ENCODE measurements at places on chromosomes 1 and 21. TPM values are rescaled to one million over a fixed set of nuclear protein-coding genes. Genes with fewer than 3 reads are reported as not detected.

GRCh38 chr1:59674595-59674994 lies 140.2 kb upstream of the HOOK1 start:
- peaks cover 20% of the 10 kb centered on the region for H3K4me1 ChIP-seq
- no peaks in the 10 kb centered on the region for H3K36me3 ChIP-seq
- peak; percentile 8 for DNase-seq
- H3K27ac ChIP-seq, result peak overlapping the region; percentile 64
- H3K4me3 ChIP-seq, result no peak overlapping the region
- no peaks in the 10 kb centered on the region for H3K27me3 ChIP-seq

DNA sequence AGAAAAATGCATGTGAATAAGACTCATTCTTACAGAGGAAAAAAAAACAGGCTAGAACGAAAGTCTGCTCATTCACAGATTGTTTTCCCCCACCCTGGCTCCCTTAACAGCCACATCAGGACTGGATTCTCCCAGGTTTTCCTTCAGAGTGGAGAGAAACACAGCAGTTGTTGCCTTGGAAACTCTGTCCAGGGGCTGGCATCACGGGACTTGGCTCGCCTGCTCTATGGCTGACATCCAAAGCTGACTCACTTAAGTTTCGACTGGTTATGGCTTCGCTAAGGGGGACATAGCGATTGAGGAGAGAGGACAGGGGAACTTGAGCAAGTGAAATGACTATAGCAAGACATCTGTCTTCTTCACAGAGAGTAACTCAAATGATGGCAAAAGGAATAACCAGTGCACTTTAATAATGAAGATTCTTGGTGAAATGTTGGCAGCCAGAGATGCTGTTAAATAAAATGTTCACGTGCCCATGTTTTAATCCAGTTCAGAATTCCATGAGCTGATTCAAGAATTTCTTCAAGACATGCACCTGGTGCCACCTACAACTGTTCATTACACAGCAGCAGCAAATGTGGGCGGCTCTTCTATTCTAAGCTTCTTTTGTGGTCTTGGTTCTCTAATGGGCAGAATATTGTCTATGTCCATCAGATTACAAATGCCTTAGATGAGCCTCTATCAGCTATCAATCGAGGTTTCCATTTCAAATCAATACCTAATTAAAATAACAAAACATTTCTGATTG lies 21.8 kb downstream of the MIS18A start:
- H3K4me3 ChIP-seq, result no peak overlapping the region
- H3K36me3 ChIP-seq, result no peaks in the 10 kb centered on the region
- no peaks in the 10 kb centered on the region for H3K27me3 ChIP-seq
- H3K4me1 ChIP-seq, result peaks cover 22% of the 10 kb centered on the region

- no peak overlapping the region for H3K27ac ChIP-seq
- peaks cover 13% of the 10 kb centered on the region for H3K4me1 ChIP-seq
- no peaks in the 10 kb centered on the region for H3K27me3 ChIP-seq
- no peaks in the 10 kb centered on the region for H3K36me3 ChIP-seq
- DNase-seq, result no peak
Observed at GRCh38 chr1:165843304-165843703, 15.9 kb downstream of the UCK2 start.

DNA sequence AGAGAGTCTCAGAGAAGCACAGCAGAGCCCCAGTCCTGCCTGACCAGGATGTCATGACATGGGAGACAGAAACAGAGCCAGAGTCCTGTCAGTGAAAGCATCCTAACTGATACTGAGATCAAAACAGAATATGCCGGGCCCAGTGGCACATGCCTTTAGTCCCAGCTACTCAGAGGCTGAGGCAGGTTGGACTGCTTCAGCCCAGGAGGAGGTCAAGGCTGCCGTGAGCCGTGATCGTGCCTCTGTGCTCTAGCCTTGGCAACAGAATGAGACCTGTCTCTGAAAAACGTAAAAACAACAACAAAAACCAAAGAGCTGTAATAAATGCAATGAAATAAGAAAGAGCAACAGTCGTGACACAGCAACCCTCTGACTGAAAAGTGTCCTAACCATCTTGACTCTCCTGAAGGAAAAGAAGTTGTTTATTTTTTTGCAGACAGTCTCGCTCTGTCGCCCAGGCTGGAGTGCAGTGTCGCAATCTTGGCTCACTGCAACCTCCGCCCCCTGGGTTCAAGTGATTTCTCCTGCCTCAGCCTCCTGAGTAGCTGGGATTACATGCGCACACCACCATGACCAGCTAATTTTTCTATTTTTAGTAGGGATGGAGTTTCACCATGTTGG lies 189.2 kb downstream of the SLC45A1 start:
- H3K27me3 ChIP-seq, result no peaks in the 10 kb centered on the region
- H3K27ac ChIP-seq, result no peak overlapping the region
- DNase-seq, result no peak
- no peak overlapping the region for H3K4me3 ChIP-seq
- H3K36me3 ChIP-seq, result no peaks in the 10 kb centered on the region
- H3K4me1 ChIP-seq, result peaks cover 10% of the 10 kb centered on the region

- no peaks in the 10 kb centered on the region for H3K4me1 ChIP-seq
- H3K36me3 ChIP-seq, result no peaks in the 10 kb centered on the region
- DNase-seq, result no peak
- no peak overlapping the region for H3K4me3 ChIP-seq
- H3K27me3 ChIP-seq, result no peaks in the 10 kb centered on the region
Observed at GRCh38 chr1:154784924-154785531, 85.1 kb downstream of the KCNN3 start.

OR2L3 gene
- not detected for total RNA-seq

CYP4Z1 gene
- total RNA-seq, result 1.9 TPM

C1orf94 gene
- total RNA-seq, result not detected

CGN gene
- total RNA-seq, result 351 TPM

H3-3A gene
- total RNA-seq, result 557 TPM

S100A1 gene
- total RNA-seq, result 4.4 TPM
